ENCODE measurements at places on chromosomes 16 and 17.

- DNase-seq: no peak
Measured at GRCh38 chr16:55671974-55672280, 16.1 kb downstream of the SLC6A2 start.

GRCh38 chr17:82642022-82642421 is 6.2 kb downstream of the WDR45B start:
- DNase-seq: no peak

GRCh38 chr16:2008009-2008526 is 1.6 kb downstream of the ZNF598 start:
- DNase-seq: peak; percentile 57

GRCh38 chr16:74275031-74275636 is 21.5 kb upstream of the PSMD7 start:
- no peak for DNase-seq

GRCh38 chr17:80795754-80796153 is 195.9 kb upstream of the CHMP6 start:
- DNase-seq: no peak

- DNase-seq: no peak
Measured at GRCh38 chr17:12521416-12521815, 144.3 kb upstream of the MYOCD start.
